Stimulated activated CD8-positive, alpha-beta memory T cell treated with anti-CD3 and anti-CD28 coated beads, Interleukin-7, amount 100 ng/mL, for 48 hours (primary cell): ENCODE measurements at places on chromosomes 5 and 9.

DNA sequence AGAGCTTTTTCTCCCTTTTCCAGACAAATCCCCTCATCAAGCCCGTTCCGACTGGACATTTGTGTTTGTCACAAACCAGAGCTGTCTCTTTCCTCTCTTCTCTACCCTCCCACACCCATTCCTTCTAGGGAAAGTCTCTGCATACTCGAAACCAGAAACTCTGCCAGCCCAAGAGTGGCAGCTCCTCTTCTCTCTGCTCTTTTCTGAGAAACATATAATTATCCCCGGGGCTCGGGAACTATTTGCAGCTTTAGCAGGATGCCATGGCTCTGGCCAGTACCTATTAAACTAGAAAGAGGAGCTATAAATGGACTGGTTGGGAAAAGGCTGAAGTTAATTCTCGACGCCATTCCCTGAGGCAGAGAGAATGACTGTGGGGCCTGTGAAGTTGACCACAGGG lies 82.6 kb downstream of the SH3PXD2B start:
- no peak for DNase-seq

DNA sequence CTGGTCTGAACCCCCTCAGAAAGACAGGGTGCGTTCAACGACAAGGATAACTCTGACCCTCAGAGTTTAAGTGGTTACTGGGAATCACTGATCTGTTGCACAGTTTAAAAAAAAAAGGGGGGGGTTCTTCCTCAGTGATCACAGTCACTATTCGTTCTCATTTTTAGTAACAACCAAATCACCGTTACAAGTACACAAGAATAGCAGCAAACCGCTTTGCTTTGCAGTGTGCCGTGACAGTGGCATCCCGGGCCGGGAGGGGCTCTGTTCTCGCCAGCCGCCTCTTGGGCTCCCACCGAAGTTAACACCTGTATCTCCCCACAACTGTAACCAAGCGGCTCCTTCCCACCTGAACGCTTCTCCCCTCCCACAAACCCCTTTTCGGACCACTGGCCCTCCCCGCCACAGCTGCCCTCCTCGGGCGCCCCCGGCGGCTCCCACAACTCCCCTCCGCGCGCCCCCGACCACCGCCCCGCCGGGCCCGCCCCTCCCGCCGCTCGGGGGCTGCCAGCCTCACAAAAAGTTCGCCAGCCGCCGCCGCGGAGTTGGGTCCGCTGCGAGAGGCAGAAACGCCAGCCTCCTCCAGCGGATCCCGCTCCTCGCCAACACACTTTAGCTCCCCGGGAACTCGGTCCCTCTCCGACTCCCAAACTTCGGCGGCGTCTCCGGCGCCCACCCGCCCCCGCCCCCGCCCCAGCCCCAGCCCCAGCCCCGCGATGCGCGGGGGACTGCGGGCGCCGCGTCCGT lies 1.2 kb downstream of the SSBP2 start:
- DNase-seq, result peak; percentile 6

GRCh38 chr9:128026773-128027541 lies 40.2 kb downstream of the NAIF1 start:
- DNase-seq, result peak; percentile 30

GRCh38 chr5:108765647-108766046 lies 17.9 kb downstream of the FER start:
- no peak for DNase-seq

DNA sequence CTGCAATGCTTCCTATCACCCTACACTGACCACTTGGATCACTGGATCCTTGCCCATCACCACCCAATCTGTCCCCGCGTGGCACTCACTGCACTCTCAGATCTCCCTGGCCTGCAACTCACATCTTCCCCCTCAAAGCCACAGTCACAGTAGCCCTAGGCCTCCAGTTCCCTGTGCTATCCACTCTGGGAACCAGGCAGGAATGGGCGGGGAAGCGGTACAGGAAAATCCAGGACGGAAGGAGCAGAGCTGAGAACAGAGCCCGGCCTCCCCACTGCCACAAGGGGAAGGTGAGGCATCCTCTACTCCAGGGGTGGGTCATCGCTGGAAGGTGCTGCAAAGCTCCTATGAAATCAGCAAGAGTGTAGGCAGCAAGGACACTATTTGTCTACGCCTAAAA lies 102.6 kb downstream of the ESM1 start:
- no peak for DNase-seq

GRCh38 chr9:134320868-134321471 lies 5.3 kb upstream of the RXRA start:
- no peak for DNase-seq

GRCh38 chr5:151958111-151958510 lies 33.5 kb upstream of the GLRA1 start:
- DNase-seq, result no peak

- no peak for DNase-seq
Measured at GRCh38 chr5:99005506-99005905, 76.7 kb upstream of the CHD1 start.

DNA sequence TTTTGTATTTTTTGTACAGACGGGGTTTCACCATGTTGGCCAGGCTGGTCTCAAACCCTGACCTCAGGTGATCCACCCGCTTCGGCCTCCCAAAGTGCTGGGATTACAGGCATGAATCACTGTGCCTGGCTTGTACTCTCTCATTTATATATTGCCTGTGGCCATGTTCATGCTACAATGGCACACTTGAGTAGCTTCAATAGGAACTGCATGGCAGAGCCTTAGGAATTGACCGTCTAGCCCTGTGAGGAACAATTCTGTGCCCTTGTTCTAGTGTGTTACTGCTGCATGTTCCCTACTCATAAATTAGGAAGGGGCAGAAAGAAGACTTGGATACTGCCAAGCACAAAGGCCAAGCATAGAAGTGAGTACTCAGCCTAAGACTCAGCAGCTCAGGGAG lies 104.2 kb downstream of the LIFR start:
- no peak for DNase-seq

GRCh38 chr5:129609710-129610109 lies 138.2 kb upstream of the MINAR2 start:
- DNase-seq, result no peak

GRCh38 chr9:34457266-34458012 lies 931 bp downstream of the FAM219A start:
- DNase-seq, result no peak

DNA sequence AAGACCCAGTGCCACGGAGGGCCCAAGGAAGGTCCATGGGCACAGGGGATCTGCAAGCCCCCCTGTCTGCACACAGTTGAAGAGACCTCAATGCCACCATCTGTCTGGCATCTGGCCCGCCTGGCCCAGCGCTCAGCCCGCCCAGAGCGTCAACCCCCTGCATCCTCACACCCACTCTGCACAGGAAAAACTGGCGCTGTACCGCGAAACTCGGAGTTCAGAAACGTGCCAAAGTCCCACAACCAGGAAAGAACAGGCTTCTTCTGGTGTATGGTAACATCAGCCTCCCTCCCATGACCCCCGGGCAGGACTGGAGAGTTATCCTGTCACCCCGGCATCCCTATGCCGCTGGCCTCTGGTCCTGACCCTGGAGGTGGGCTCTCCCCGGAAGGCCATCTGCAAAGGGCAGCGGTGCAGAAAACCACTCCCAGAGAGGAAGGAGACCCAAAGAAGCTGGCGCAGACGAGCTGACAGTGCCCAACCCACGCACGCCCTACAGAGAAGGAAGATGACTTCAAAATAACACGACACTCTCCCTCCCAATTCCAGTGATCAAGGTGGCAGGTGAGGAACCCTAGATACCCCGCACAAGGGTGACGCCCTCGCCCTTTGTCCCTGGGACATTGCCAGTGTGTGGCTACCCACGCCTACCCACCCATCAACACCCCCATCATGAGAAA lies 18.9 kb downstream of the VAV2 start:
- DNase-seq, result no peak

- no peak for DNase-seq
Measured at GRCh38 chr5:32928761-32929160, 217.6 kb downstream of the NPR3 start.
